ENCODE measurements at places on chromosomes 11 and 22.

DNA sequence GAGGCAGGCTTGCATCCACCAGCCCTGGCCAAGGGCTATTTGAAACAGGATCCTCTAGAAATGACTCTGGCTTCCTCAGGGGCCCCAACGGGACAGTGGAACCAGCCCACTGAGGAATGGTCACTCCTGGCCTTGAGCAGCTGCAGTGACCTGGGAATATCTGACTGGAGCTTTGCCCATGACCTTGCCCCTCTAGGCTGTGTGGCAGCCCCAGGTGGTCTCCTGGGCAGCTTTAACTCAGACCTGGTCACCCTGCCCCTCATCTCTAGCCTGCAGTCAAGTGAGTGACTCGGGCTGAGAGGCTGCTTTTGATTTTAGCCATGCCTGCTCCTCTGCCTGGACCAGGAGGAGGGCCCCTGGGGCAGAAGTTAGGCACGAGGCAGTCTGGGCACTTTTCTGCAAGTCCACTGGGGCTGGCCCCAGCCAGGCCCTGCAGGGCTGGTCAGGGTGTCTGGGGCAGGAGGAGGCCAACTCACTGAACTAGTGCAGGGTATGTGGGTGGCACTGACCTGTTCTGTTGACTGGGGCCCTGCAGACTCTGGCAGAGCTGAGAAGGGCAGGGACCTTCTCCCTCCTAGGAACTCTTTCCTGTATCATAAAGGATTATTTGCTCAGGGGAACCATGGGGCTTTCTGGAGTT lies 13.3 kb downstream of the IL10RA start:
- DNase-seq: no peak

DNA sequence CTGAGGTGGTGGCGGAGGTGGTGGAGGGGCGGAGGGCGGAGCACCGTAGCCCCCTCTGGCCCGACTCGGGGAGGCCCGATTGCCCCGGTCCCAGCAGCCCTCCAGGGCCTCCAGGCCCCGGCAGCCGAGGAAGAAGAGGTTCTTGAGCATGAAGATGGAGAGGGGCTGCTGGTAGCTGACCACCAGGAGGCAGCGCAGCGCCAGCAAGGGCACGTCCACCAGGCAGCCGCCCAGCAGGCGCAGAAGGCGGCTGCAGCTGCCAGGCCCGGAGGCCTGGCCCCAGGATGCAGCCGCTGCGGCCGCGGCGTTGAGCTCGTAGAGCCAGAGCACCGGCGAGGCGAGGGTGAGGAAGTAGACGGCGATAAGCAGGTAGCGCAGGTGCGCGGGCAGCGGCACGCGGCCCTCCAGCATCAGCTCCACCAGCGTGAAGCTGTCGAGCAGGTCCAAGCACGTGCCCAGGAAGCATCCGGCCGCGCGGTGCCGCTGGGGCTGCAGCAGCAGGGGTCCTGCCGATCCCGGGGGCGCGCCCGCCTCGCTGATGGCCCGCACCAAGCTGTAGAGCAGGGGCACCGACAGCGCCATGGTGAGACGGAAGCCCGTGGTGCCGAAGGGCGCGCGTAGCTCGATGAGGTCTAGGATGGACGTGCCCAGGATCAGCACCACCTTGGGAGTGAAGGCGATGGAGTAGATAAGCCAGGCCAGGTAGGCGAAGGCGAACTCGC lies 1.5 kb downstream of the TMEM121B start:
- DNase-seq: no peak

DNA sequence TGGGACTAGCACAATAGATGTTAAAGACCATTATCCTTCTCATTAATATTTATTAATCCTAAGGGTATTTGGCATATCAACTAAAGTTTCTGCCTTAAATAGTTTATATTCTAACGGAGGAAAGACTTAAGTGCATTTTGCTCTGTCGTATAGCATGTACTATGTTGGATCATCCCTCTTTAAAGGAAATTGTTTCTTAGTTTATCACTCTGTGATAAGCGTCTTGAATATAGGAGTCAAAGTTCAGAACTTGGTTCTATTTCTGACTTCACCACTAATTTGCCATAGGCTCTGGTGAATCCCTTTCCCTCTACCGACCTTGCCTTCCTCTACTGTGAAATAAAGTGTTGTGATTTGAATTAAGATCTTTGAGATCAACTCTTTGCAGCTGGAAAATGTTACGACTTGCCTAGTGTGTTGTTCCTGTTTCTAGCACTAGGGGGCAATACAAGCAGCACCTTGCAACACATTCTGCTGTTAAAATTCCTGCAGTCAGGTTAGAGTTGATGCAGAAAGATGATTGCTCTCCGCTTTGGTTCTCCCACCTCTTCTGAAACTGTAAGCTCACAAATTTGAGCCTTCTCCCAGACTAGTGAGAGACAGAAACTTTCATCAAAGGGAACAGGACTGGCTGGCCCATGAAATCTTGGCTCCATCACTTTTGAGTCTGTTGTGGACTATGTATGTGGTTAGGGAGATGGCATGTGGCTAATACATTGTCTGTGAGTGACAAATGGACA lies 27.8 kb upstream of the ZNRF3 start:
- no peak for DNase-seq

DNA sequence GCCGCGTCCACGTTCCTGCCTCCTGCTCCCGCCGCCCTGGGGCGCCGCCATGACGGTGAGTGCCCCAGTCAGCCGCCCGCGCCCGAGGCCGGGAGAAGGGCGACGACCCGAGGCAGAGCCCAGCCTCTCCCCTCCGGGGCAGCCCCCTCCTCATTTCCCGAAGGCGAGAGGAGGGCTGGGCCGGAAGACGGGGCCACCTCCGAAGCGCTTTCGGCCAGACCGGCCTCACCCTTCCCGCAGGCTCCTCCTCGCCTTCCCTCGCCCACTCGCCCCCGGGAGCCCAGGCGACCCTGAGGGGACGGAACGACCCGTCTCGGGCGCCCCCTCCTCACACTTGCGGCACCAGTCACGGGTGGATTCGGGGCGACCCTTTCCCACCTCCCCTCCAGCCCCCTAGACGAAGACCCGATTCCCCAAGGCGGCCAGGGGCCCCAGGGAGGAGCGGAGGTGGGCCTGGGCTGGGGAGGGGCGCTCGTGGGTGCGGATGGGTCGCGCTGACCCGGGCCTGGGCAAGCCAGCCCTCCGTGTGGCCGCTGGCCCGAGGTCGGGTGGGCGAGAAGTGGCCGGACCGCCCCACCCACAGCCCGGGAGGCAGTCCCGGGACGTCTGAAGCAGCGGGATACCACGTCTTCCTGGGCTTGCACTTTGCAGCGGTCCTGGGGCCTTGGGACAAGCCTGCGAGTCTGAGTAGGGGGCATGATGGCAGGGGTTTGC lies 49.7 kb downstream of the TRIOBP start:
- DNase-seq: no peak

DNA sequence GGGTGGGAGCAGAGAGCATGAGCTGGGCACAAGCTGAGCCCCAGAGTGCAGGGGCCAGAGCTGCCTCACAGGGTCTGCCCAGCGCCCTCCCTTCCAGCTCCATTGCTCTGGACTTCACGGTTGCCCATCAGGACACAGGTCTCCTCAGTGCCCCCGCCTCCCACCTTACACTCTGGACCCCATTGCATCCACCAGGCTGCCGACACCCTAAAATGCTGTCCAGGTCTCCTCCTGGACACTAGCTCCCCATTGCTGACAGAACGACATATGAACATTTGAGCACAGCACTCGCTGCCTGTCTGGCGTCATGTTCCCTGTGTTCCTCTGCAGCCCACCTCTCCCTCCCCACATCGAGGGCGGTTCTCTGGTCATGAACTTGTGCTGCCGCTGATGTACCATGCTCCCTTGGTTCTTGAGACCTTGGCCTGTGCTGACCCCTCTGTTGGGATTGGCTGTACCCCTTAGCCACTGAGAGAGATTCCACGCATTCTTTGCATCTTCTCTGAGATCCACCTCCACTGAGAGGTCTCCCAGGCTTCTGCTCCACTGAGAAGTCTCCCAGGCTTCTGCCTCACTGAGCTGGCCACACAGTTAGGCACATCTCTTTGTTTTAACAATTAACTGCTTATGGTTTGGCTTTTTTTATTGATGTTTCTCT lies 34.2 kb upstream of the NECTIN1 start:
- DNase-seq: no peak

DNA sequence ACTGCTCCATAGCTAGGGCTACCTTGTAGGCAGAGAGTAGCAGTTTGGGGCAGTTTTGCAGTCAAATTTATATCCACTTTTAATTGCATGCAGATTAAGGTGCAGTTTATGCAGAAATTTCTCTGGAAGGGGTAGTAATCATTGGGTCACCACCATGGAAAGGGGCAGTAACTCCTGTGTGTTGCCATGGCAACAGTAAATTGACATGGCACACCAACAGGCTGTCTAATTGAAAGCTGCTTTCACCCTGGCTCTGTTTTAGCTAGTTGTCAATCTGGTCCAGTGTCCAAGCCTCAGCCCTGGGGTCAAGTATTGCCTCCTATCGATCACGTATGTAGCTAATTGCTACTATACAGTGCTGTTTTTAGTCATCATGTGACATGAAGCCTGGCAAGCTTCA lies 786.1 kb upstream of the CNTN5 start:
- DNase-seq: no peak

- DNase-seq: no peak
Measured at GRCh38 chr11:121367001-121367843, 74.7 kb downstream of the SC5D start.

DNA sequence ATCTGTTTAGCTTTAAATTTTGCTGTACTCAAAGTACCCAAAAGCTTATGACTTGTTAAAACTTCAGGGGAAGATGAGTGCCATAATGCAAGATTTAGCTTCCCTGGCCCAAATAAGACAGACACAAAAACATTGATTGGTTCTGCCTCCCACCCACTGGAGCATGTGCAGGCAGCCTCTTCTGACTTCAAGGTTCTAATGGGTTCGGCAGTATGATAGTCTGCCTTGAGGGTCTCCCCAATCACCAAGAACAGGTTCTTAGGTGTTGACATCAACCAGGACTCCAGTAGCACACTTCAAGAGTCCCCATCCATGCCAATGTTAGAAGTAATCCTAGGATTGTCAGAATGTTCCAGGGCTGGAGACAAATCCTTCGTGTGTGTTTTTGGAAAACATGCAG lies 12.5 kb downstream of the EIF4G2 start:
- no peak for DNase-seq

DNA sequence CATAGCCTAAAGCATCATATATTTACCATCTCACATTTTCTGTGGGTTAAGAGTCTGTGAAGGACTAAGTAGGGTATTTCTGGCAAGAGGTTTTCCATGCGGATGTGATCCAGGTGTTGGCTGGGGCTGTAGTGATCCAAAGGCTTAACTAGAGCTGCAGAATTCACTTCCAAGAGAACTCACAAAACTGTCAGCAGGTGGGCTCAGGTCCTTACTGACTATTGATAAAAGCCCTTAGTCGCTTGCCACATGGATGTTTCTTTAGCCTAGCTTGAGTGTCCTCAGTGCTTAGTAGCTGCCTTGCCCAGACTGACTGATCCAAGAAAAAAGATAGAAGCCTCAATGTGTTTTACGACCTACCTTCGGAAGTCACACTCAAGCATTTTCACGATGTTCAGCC lies 250.8 kb downstream of the CNTN5 start:
- DNase-seq: no peak

DNA sequence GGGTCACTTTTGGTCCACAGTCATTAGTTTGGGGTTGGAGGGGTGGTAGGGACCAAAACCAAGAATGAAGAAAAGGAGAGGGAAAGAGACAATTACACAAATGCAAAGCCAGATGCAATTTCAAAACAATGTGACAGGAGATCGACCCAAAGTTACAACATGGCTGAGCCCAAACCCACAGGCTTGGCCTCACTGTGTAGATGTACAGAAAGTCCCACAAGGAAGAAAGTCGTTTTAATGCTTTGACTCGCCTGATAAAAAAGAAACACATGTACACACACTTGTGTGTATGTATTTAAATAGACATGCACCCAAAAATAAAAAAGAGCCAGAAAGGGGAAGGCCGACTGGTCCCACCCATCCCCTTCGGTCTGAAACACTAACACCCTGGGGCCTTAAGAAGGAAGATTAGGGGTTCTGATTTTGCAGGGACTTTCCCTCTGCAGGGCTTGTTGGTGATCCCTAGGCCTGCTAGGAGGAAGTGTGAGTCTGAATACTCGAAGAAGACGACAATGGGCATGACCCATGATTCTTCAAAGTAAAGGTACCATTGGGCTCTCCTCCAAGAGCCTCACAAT lies 104.1 kb downstream of the ETS1 start:
- DNase-seq: no peak

DNA sequence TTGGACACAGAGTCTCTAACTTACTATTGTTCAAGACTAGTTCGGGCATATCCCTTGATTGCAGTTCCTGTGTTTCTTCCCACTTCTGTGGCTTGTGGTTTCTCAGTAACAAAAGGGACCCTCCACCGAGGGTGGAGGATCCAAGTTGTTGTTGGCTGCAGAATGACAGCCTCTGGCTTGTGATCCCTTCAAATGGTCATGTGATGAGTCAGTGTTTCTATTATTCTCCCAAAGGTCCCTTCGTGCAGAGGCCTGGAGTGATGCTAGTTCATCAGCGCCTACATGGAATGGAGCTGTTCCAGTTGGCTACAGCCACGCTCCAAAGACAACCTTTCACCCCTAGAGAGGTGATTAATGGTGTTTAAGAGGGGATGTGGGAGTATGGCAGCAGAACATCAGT lies 2.6 kb upstream of the VWCE start:
- no peak for DNase-seq

DNA sequence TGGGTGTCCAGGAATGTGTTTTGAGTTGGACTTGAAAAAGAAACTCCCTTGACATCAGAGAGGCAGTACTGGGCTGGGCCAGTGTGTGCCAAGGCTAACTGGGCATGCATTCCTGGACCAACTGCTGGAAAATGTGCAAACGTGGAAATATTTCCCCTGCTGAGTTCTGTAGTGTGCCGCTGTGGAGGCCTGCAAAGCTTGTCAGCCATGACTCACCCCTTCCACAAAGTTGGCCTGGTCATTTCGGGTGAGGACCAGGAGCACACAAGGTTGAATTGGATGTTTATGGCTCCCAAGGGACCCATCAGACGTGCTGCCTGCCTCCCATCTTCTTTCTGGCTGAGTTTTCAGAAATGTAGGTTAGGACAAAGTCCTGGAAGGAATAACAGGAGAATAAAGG lies 513.1 kb downstream of the MIAT start:
- peak; percentile 60 for DNase-seq

GRCh38 chr11:89477175-89477574 lies 14.0 kb downstream of the NOX4 start:
- no peak for DNase-seq

DNA sequence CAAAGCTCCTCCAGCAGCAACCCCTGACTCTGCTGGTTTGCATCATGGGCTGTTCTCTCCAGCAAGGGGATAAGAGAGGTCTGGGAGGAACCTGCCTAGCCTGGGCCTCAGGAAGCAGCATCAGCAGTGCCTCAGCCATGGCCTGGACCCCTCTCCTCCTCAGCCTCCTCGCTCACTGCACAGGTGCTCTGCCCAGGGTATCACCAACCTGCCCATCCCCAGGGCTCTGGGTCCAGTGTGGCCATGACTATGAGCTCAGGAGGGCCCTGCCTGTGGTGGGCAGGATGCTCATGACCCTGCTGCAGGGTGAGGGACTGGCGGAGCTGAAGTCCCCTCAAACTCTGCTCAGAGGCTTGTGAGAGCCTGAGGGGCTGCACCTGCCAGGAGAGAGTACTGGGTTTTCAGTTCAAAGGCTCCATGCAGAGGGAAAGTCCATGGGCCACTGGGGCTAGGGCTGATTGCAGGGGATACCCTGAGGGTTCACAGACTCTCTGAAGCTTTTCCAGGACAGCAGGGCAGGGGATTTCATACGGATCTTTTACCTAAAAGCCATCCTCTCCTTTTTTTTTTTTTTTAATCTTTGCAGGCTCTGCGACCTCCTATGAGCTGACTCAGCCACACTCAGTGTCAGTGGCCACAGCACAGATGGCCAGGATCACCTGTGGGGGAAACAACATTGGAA lies 115.8 kb upstream of the IGLL5 start:
- no peak for DNase-seq

Measured in thoracic aorta (tissue), 2 donors.